ENCODE measurements at places on chromosomes 2 and 18.
A peak's percentile ranks its signal among the peaks of the same experiment; 100 is the strongest.

- no peak for DNase-seq
Measured at GRCh38 chr2:150859877-150860276, 372.4 kb upstream of the RND3 start.

DNA sequence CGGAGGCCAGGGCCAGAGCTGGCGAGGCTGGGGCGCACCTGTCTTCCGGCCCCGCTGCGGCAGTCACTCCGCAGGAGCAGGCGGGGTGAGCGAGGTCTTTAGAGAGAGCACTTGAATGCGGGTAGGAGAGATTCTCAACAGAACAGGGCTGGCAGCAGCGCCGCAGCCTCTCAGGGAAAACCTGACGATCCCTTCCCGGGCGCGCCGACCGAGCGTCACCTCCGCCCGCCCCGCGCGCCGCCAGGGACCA, 526 bp downstream of the PRKRA start:
- DNase-seq, result peak; percentile 85

- DNase-seq, result no peak
Measured at GRCh38 chr2:238138331-238139195, at the start of gene KLHL30. KLHL30 (plus strand) TSS chr2:238138668; CDS start chr2:238140755, 2,087 bp downstream.

DNA sequence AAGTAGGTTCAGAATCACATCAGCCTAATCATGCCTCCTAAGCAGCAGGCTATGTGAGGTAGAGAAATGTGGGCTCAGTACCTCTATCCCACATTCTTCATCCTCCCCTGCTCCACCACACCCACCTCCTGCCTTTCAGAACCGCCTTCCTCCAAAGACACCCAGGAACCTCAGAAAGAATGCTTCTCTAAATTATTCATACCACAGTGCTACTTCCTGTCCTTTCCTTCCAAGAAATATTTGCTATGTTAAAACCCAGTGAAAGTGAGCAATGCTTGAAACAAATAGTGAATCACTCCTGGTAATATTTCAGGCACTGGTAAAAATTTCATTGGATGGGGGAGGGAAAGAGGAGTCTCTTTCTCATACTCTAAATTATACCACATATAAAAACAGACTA, 24.0 kb upstream of the CREB1 start:
- peak; percentile 18 for DNase-seq

- DNase-seq, result peak; percentile 57
Measured at GRCh38 chr2:62287899-62288880, 92.3 kb downstream of the B3GNT2 start.

DNA sequence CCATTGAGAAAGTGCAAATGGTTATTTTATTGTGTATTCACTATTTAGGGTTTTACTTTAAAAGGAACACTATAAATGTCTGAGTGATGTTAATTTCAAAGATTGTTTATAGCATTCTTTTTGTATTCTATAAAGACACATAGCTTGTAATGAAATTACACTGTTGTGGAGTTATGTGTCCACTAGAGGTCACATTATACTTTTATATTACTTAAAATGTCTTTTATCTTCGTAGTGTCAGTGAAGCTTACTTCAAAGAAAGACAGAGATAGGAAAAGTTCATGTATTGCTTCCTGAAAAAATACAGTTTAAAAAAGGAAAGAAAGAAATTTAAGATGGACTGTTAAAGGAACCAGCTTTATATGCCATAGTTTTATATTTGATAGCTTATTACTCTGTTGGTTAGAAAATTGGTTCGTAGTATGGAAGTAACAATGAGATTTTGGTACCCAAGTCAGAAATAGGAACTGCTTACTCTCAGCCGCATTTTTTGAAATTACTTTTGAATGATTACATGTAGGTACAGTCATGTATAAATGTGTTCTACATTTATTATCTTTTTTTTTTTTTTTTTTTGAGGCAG, 20.5 kb downstream of the APLF start:
- no peak for DNase-seq

GRCh38 chr2:88556026-88556425, 71.2 kb downstream of the EIF2AK3 start:
- no peak for DNase-seq

- DNase-seq, result no peak
Measured at GRCh38 chr2:239025096-239025801, 177.4 kb downstream of the TWIST2 start.

Data from stimulated activated CD4-positive, alpha-beta T cell treated with anti-CD3 and anti-CD28 coated beads, Interleukin-1b, Interleukin-23, amount 100 ng/mL, for 48 hours (primary cell).